ENCODE measurements at places on chromosomes 7 and 10.

DNA sequence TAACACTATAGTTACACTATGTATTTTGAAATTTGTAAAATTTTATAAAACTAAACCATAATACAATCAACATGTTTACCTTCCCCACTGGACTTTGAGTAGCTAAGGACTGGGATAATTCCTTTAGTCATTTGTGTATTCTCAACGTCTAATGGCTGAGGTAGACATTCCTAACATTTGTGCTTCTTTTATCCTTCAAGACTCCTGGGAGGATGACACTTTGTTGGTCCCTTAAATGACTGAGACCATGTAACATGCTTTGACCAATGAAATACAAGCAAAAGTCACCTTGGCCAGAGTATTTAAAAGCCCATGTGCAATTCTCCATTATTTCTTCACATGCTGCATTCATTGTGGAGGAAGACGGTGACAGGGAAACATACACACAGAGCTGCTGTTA, 18.5 kb downstream of the RAPGEF5 start:
- H3K27me3 ChIP-seq = peaks cover 5% of the 10 kb centered on the region
- H3K27ac ChIP-seq = no peak overlapping the region
- no peak for DNase-seq
- no peaks in the 10 kb centered on the region for H3K4me1 ChIP-seq
- no peaks in the 10 kb centered on the region for H3K36me3 ChIP-seq

DNA sequence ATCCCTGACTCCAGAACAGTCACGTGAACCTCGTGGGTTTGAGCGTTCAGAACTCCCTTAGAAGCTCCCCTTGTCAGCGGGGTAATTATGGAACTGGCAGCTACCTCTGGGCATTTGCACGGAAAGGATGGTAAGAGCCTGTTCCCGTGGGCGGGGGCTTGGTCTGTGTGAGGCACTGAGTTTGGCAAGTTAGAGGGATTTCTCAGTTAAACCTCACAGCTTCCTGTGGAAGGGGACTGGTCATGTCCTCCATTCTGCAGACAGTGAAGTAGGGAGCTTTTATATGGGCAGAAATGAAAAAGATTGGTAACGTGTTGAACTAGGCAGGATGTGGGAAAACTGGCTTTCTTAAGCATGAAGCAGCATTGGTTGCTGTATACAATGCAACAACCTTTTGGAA, 16.0 kb downstream of the PALD1 start:
- H3K27me3 ChIP-seq = peaks cover 5% of the 10 kb centered on the region
- peak overlapping the region; percentile 51 for H3K4me3 ChIP-seq
- peak overlapping the region; percentile 54 for H3K27ac ChIP-seq
- peak; percentile 13 for DNase-seq

- no peaks in the 10 kb centered on the region for H3K4me1 ChIP-seq
- peaks cover 6% of the 10 kb centered on the region for H3K27me3 ChIP-seq
- H3K36me3 ChIP-seq = no peaks in the 10 kb centered on the region
- H3K4me3 ChIP-seq = no peak overlapping the region
- no peak for DNase-seq
Observed at GRCh38 chr7:54712820-54713219, 46.2 kb downstream of the SEC61G start.

DNA sequence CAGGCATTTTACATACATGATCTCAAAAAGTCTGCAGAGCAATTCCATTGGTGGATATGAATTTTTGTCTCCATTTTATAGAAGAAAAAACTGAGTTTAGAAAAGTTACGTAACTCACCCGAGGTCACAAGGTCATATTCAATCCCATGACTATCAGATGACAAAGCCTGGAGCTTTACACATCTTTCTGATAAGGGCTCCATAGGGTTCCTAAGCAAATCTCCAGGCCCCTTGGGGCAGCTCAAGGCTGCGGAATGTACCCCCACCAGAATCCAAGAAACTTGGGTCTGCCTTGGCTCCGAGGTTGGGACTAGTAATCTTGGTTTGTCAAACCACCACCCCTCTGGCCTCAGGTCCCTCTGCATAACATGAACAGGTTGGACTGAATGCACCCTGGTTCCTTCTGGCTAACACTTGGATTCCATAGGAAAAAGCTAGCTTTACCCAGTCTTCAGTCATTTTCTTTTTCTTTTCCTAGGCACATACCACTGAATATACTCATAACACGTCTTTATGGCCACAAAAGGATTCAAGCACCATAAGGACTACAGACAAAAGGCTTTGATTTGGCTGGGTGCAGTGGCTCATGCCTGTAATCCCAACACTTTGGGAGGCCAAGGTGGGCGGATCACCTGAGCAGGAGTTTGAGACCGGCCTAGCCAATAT, 55.5 kb downstream of the PIP4K2A start:
- H3K4me3 ChIP-seq = peak overlapping the region; percentile 16
- no peaks in the 10 kb centered on the region for H3K27me3 ChIP-seq
- peaks cover 98% of the 10 kb centered on the region for H3K4me1 ChIP-seq

GRCh38 chr10:69573056-69573806, at the start of gene NEUROG3:
Gene NEUROG3 (minus strand): TSS chr10:69573422. CDS start chr10:69573043, 379 bp downstream.
- no peak within 1 kb of the TSS for H3K27ac ChIP-seq
- DNase-seq = no peak
- H3K27me3 ChIP-seq = peaks cover 63% of the 10 kb centered on the region
- peaks cover 5% of the 10 kb centered on the region for H3K36me3 ChIP-seq
- peaks cover 33% of the 10 kb centered on the region for H3K4me1 ChIP-seq

GRCh38 chr7:17690030-17690429, 250.3 kb downstream of the SNX13 start:
- no peak overlapping the region for H3K4me3 ChIP-seq
- no peaks in the 10 kb centered on the region for H3K27me3 ChIP-seq
- H3K27ac ChIP-seq = no peak overlapping the region

- no peaks in the 10 kb centered on the region for H3K27me3 ChIP-seq
- H3K27ac ChIP-seq = no peak overlapping the region
- no peak for DNase-seq
- H3K4me1 ChIP-seq = no peaks in the 10 kb centered on the region
Observed at GRCh38 chr7:137572056-137572784, 228.7 kb upstream of the PTN start.

DNA sequence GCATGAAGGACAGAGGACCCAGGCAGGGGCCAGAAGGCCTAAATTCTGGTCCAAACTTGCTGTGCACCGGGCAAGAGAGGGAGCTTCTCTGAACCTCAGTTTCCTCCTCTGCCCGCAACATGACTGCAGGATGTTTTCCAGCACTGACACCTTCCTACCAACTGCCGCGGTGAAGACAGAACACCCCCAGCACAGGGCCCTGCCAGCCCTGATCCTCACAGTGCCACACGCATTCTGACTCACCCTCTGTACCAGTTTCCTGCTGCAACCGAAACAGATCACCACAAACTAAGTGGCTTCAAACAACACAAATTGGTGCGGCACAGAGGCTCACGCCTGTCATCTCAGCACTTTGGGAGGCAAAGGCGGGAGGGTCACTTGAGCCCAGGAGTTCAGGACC, 18.1 kb downstream of the MAD1L1 start:
- peaks cover 37% of the 10 kb centered on the region for H3K36me3 ChIP-seq
- peaks cover 4% of the 10 kb centered on the region for H3K4me1 ChIP-seq
- H3K4me3 ChIP-seq = no peak overlapping the region
- DNase-seq = no peak
- H3K27ac ChIP-seq = no peak overlapping the region
- H3K27me3 ChIP-seq = no peaks in the 10 kb centered on the region

DNA sequence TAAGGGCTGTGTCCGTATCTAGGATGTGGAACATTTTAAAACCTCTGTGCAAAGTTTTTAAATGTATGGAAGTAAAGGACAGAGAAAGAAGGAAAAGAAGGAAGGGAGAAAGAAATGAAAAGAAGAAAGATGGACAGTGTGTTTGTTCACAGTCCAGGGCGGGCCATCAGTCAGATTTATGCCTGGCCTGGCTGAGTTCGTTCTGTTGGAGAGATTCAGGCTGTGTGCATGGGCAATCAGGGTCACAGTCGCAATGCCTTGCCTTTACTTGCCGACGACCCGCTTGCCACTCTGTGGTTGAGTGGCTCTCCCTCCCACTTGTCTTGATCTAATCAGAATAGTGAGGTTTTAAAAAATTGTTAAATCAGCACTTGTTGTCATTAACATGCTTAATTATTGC, 369.4 kb upstream of the BMPER start:
- no peak overlapping the region for H3K4me3 ChIP-seq
- DNase-seq = no peak
- H3K4me1 ChIP-seq = peaks cover 4% of the 10 kb centered on the region
- peaks cover 87% of the 10 kb centered on the region for H3K36me3 ChIP-seq

GRCh38 chr10:19119191-19119590, 70.6 kb downstream of the MALRD1 start:
- no peak overlapping the region for H3K27ac ChIP-seq
- DNase-seq = no peak
- no peaks in the 10 kb centered on the region for H3K4me1 ChIP-seq
- H3K4me3 ChIP-seq = no peak overlapping the region
- H3K36me3 ChIP-seq = no peaks in the 10 kb centered on the region

DNA sequence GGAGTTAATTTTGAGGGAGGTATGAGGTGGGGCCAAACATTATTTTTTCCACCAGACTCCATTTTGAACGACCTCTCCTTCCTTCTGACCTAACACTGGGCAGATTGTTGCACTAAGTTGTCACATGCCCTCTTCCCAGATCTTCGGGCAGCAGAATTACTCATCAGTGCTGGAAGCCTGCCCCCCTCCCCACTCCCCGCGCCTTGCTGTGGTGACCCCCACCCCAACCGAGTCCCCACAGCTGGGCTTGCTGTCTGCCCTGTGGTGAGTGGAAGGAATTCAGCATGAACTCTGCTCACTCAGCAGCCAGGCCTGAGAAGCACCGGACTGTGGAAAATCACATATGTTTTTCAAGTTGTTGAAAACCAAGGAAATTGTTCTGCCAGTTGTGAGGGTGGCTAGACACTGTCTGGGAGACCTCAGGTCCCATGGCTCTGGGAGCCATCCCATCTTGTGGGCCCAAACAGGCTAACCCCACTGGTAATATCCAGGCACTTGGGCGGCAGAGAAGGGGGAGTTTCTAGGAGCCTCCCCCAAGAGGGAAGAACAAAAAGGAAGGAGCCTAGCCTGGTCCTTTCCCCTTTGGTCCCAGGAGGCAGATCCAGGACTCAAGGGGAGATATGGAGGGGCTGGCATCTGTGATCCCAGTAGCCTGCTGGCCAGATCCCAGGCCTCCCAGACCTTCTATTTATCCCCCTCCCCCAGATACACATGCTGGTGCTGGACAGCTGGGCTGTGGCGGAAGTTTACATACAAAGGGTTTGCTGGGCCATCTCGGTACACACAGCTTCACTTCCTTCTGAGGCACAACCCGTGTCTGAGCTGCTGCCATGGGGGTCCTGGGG, 3.5 kb upstream of the AEBP1 start:
- H3K4me1 ChIP-seq = peaks cover 52% of the 10 kb centered on the region
- no peak for DNase-seq
- no peak overlapping the region for H3K27ac ChIP-seq
- H3K4me3 ChIP-seq = no peak overlapping the region

DNA sequence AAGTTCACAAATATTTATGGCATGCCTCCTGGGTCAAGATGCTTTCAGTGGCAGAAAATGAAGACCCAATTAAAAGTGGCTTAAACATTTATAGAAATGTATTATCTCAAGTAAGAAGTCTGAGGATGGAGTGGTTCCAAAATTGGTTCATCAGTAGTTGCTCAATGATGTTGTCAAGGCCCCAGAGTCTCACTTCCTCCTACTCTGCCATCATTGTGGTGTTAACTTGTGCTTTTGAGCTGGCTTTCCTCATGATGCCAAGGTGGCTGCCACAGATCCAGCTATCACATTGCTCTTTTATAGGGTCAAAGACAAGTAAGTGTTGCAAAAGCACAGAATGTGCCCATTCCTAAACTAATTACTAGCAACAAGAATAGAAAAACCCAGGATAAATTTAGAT, 404.6 kb upstream of the NRP1 start:
- DNase-seq = no peak
- H3K27me3 ChIP-seq = peaks cover 8% of the 10 kb centered on the region
- no peak overlapping the region for H3K27ac ChIP-seq
- peaks cover 2% of the 10 kb centered on the region for H3K4me1 ChIP-seq
- H3K36me3 ChIP-seq = no peaks in the 10 kb centered on the region

GRCh38 chr10:102868911-102869257, 386 bp upstream of the AS3MT start:
- no peak overlapping the region for H3K27ac ChIP-seq
- H3K27me3 ChIP-seq = peaks cover 22% of the 10 kb centered on the region
- DNase-seq = no peak
- H3K4me3 ChIP-seq = peak overlapping the region; percentile 81

DNA sequence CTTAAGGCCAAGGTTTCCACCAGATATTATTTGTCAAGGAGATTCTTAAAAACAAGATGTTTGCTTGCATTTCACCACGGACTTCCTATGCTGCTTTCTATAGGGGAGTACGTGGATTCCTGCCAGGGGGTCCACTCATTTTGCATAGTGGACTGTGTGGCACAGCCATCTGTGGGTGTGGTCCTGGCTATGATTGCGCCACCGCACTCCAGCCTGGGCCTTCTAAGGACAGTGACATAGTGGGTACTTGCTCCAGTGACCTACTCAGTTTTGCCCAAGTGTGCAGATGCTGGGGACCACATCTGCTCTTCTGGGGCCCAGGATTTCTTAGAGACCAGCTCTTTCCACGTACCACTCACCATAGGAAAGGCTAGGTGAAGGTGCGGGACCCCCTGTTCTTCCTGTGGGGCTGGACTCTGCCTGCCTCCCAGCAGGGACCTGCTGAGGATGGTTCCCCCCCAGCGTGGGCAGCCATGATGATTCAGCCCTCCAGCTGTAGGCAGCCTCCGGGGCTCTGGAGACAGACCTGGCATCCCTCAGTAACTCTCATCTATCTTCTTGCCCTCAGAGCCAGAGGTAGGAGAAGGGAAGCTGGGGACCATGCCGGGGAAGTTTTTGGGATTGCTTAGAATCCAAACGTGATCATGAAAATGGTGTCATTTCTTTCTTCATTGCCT, 42.9 kb downstream of the HK1 start:
- DNase-seq = no peak
- no peaks in the 10 kb centered on the region for H3K27me3 ChIP-seq
- H3K27ac ChIP-seq = peak overlapping the region; percentile 95

GRCh38 chr7:29146888-29147609, 712 bp upstream of the CPVL start:
- H3K27ac ChIP-seq = no peak overlapping the region
- H3K27me3 ChIP-seq = peaks cover 24% of the 10 kb centered on the region
- no peak overlapping the region for H3K4me3 ChIP-seq
- DNase-seq = no peak
- H3K36me3 ChIP-seq = no peaks in the 10 kb centered on the region
- peaks cover 11% of the 10 kb centered on the region for H3K4me1 ChIP-seq

All from naive thymus-derived CD8-positive, alpha-beta T cell (primary cell).